Temporal lobe (tissue), 4 donors: ENCODE measurements at places on chromosomes 7 and 10. TPM values are rescaled to one million over a fixed set of nuclear protein-coding genes. Genes with fewer than 3 reads are reported as not detected.

Gene CDH23
- 3.4 TPM for total RNA-seq

Gene SDK1
- 30.7 TPM for total RNA-seq

Gene SPDYE1
- total RNA-seq: not detected

Gene GJD4
- total RNA-seq: not detected

Gene NUPR2
- not detected for total RNA-seq

Gene SLC13A4
- 7.4 TPM for total RNA-seq

Gene ADARB2
- total RNA-seq: 4.2 TPM

Gene ACHE
- total RNA-seq: 16.7 TPM

Gene EIF5AL1
- total RNA-seq: under 0.01 TPM

Gene CLCN1
- total RNA-seq: not detected

Gene RARRES2
- total RNA-seq: 12.0 TPM

Gene AGAP4
- total RNA-seq: 8.6 TPM

Gene RBP4
- 5.9 TPM for total RNA-seq

Gene DNAJB9
- total RNA-seq: 25.8 TPM

Gene FEZF1
- total RNA-seq: 0.25 TPM

Gene GDF2
- total RNA-seq: not detected

Gene SUGCT
- total RNA-seq: 0.98 TPM

Gene TIMM23B
- 15.0 TPM for total RNA-seq

Gene OR9A2
- total RNA-seq: 0.49 TPM

Gene PFKP
- total RNA-seq: 74.5 TPM

Gene ZSCAN25
- 9.6 TPM for total RNA-seq

Gene ANKRD30A
- total RNA-seq: not detected

Gene GJC3
- not detected for total RNA-seq
